Muscle of arm (tissue), 14 donors: ENCODE measurements at places on chromosomes 7 and 10. TPM values are rescaled to one million over a fixed set of nuclear protein-coding genes. Genes with fewer than 3 reads are reported as not detected.

GRCh38 chr10:127298381-127298780 lies 102.0 kb upstream of the INSYN2A start:
- DNase-seq = no peak

GRCh38 chr10:51862149-51862548 lies 162.8 kb upstream of the CSTF2T start:
- no peak for DNase-seq

DNA sequence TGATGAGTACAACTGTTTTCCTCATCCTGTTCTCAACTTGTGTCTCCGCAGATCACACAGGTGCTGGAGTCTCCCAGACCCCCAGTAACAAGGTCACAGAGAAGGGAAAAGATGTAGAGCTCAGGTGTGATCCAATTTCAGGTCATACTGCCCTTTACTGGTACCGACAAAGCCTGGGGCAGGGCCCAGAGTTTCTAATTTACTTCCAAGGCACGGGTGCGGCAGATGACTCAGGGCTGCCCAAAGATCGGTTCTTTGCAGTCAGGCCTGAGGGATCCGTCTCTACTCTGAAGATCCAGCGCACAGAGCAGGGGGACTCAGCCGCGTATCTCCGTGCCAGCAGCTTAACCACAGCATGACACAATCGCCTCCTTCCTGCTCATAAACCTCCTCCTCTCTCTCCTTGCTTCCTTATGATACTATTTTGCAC lies 126.7 kb upstream of the PRSS58 start:
- no peak for DNase-seq

DNA sequence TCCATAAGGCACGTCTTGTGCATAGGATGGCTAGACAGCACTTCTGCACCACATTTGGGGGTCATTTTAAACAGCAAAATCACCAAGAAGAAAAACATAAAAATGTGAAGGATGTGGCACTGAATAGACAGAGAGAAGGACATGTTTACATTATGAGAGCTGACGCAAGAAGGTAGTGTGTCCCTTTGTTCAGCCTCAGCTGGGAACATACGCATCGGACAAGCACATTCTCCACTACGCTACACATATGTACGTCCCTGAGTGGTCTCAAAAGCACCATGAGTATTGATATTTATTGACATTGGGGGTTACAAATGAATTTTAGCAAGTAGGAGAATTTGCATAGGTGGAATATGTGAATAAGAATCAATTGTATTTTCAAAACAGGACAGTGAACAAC lies 20.2 kb downstream of the DDC start:
- DNase-seq = no peak

GRCh38 chr7:44634187-44634838 lies 27.9 kb downstream of the OGDH start:
- no peak for DNase-seq

Gene ZNF777
- 7.9 TPM for polyA plus RNA-seq

GRCh38 chr10:125762692-125763648 lies 12.7 kb downstream of the MMP21 start:
- no peak for DNase-seq

DNA sequence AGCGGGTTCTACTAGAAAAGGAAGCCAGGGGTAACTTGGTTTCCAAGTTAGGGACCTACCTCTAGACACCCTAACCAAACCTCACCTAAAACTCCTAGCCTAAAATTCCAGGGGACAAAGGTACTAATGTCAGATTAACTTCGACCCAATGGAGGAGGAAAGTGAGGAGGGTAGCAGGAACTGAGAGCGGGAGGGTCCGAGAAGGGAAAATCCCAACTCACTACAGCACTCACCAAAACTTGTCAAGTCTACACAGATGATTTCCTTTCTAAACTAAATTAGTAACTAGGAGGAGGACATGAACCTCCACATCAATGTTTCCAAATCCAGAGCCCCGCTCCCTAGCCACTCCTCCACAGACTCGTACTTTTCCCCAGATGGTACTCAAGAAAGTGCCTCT lies 22.6 kb downstream of the CHCHD3 start:
- no peak for DNase-seq

DNA sequence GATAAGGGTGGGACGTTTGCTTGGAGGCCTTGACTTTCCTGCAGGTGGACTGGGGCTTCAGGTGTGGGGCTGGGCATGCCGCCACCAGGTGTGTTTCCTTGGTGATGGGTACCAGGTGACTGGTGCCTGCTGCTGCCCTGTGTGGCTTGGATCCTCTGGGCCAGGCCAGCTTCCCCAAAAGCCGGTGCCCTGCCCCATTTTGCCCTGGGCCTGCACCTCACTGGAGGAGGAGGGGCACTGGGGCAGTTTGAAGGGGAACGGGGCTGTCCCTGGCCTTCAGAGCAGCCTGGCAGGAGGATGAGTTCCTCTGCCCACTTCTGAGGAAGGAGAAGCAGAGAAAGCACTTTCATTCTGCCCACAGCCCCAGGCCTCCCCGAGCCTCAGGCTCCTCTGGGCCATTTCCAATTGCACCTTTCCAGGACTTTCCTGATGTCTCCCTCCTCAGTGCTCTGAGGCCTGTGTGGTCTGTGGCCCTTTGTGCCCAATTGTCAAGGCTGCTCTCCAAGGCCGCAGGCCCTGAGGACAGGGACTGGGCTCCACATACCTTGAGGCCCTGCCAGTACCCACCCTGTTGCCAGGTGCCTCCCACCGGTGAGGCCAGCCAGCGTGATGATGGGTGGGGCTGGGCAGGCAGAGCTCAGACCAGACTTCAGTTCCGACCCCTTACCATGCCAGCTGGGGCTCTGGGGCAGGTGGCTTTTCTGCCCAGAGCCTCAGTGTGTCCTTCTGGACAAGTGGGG lies 25.3 kb upstream of the SMARCD3 start:
- no peak for DNase-seq

Gene AOC1
- 0.84 TPM for polyA plus RNA-seq

- DNase-seq = peak; percentile 68
Observed at GRCh38 chr7:15687546-15688278, 1.2 kb upstream of the MEOX2 start.

DNA sequence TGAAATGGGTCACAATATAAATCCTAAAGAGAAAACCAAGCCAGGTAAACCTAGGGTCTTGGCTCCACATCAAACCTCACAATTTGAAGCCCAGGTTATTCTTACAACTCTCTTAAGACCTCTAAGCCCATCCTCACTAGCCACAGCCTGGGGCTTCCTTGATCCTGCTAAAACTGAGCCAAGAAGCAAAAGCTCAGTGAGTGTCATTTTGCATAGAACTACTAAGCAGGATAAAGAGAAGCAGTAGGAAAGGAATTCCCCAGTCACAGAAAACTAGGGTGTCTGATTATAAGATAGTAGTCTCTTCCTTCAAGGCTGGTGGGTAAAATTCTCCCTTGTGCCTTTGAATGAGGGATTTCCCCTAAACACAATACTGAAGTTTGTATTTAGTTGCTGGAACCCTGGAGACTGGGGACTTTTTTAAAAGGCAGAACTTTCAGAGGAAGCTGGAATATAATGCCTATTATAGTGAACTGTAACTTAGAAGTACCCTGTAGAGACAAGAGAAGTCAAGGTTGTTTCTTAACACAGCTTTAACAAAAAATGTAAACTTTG lies 196.6 kb upstream of the KIAA1217 start:
- no peak for DNase-seq

Gene TUBAL3
- polyA plus RNA-seq = not detected

Gene HMX3
- polyA plus RNA-seq = not detected

GRCh38 chr10:99435986-99436638 lies 5.7 kb upstream of the GOT1 start:
- peak; percentile 48 for DNase-seq

DNA sequence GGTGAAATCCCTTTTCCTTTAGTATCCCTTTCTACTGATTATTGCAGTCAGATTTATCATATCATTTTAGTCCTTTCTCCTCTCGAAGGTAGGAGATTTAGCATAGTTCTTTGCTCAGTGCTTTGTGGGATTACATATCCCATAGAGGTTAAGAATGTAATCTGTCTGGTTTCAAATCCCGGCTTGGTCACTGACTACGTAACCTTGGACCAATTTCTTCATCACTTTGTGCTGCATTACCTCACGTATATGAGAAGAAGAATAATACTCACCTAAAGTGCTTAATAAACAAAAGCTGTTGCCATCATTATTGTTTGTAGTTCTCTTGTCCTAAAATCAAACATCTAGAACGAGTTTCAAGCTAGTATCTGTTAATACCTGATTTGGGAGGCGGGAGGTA lies 74.0 kb downstream of the KMT2E start:
- no peak for DNase-seq

DNA sequence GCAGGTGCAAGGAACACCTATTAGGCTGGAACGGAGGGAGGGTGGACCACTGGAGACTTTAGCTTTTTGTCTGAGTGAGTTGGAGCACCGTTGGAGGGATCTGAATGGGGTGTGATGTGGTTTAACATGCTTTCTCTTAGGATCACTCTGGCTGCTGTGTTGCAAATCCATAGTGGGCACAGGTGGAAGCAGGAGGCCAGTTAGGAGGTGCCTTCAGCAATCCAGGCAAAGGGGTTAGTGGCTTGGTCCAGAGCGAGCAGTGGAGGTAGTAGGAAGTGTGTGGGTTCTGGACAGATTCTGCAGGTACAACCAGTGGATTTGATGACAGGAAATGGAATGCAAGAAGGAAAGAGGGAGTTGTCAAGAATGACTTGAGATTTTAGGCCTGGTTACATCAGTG lies 95.0 kb downstream of the MMRN2 start:
- no peak for DNase-seq

DNA sequence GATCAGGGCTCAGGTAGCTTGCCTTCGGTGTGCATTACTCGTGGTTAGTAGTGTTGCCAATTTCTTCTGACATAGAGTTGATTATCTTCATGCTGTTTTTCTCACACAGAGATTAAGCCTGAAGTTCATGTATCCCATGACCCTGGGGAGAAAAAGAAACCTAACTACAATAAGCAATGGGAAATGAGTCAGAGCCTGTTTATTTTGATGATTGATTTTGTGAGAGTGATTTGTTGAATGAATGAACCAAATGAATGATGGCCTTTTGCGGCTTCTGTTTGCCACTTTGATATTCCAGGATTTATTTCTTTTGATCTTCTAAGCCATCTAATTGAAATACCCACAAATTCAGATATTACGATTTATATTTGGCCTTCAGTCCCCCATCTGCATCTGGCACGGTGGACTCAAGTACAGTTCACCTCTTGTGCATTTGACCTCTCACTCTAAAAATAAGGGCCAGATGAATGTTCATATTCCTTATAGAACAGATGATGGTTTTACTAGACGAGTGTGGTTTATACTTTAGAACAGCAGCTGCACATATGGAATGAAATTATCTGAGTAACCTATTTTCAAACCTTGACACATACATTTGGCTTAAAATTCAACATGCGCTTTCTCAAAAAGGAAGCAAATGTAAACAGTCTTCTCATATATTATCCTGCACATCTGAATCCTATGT lies 110.7 kb downstream of the PLCE1 start:
- no peak for DNase-seq

Gene H2AZ2
- 123 TPM for polyA plus RNA-seq

Gene POM121C
- 37.5 TPM for polyA plus RNA-seq

DNA sequence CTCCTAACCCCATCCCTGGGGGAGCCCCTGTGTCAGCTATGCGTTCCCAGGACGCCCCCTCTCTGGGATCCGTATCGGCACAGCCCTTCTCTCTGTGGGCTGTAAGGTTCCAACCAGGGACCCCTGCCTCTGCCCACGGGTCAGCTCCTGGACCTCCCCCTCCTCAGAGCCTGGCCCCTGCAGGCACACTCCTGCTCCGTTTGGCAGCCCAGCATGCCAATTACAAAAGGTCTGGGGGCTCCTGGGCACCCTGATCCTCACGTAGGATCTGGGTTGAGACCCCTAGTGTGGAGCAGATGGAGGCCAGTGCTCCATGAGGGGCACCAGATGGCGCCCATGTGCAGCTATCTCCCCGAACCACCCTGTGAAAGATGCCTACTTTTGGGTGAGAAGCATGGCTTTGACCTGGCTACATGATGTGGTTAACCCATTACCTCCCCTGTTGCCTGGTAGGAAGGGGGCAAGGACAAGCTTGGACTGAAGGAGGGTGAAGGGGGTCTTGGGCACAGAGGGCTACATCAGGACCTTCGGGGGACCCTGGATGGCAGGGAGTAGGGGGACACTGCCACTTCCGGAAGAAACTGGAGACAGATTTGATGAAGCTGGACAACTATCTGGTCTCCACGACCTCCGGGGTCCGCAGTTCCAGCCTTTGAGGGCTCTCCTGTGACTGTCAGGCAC lies 9.0 kb downstream of the TACR2 start:
- no peak for DNase-seq

Gene C10orf62
- polyA plus RNA-seq = not detected

Gene ANK3
- polyA plus RNA-seq = 84.5 TPM

DNA sequence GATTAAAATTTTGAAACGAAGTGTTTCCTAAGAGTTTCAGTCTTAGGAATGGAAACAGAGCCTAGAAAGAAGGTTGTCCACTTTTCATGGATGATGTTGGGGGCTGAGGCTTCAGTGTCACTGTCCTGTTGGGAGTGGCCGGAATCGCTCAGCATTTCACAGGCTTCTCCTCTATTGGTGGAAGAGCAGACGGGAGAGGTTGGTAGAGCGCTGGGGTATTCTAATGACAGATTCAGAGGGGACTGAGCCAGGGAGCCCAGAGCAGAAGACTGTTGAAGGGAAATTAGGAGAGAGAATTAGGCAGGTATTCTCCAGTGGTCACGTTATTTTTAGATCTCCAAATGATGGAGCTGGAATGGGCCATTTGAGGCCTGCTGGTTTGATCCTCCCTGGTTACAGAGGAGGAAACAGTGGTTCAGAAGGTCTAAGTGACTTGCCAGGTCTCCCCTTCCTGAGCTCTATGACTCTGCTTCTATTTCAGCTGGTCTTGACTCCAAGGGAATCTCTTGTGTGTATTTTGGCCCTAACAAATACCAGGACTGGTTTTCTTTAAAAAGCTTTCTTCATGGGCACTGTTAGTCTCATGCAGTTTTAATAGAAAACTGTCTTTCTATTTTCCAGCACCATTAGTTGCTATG lies 35.7 kb upstream of the EEPD1 start:
- no peak for DNase-seq

DNA sequence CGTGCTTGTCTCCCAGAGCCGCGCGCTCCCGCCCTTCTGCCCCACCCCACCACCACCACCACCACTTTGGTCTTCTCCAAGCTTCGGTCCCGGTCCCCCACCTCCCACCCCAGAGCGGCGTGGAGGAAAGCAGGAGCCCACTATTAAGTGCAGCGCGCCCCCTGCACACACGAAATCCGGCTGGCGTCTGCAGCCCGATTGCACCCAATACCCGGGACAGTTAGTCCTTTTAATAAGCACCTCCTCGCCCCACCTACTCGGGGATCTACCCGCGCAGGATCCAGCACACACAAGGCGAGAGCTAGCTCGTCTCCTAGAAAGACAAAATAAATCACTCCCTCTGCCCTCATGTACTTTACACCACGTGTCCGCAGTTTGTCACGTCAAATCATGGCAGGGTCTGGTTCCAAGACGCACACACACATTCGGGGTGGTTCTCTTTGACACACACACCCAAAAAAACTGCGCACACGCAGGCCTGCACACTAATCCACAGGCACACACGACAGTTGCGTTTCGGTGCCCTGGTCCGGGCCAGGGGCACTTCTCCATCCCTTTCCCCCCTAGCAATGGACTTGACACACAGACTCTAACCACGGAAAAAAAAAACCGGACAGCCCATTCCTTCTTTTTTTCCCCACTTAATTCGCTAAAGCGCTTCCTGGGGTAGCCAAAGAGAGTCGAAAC lies 1.6 kb downstream of the SFMBT2 start:
- peak; percentile 46 for DNase-seq

Gene SEMA3E
- polyA plus RNA-seq = 6.0 TPM
